Fibroblast of skin of right quadriceps (primary cell): ENCODE measurements at places on chromosomes 7 and 10.
A peak's percentile ranks its signal among the peaks of the same experiment; 100 is the strongest.

DNA sequence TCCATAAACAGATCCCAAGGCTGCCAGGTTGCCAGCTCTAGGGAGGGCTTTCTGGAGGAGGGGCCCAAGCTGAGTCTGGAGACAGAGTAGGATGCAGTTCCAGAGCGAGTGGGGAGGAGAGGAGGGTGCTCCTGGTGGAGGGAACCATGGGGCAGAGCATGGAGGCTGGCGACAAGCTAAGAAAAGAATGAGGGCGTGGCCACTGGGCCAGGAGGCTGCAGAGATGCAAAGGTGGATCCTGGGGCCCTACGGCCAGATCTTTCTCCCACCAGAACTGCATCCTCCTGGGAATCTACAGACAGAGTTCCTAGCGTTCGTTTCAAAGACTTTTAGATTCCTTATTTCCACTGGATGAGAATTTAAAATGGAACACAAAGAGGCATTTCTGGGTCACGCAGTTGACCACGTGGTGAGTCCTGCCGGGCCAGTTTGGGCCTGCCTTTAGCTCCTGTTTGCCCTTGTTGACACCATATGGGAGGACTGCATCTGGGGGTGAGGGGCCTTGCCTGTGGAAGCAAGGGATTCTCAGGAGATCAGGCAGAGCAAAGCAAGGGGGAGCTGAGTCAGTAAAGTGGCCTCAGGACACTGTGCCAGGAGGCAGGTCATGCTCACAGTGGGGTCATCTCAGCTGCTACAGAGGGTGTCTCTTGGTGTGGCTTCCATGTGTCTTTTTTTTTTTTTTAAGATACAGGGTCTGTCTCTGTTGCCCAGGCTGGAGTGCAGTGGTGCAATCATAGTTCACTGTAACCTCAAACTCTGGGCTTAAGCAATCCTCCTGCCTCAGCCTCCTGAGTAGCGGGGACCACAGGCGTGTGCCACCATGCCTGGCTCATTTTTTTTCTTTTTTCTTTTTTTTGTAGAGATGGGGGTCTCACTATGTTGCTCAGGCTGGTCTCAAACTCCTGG lies 137.8 kb downstream of the SH3PXD2A start:
- no peak for DNase-seq

- peak; percentile 37 for DNase-seq
These were observed 91.2 kb downstream of the GTF2IRD1 start for GRCh38 chr7:74544706-74545469.

- peak; percentile 97 for DNase-seq
These were observed 44.1 kb downstream of the HGF start for GRCh38 chr7:81725812-81726127.

- DNase-seq: no peak
These were observed 10.5 kb upstream of the TRIM24 start for GRCh38 chr7:138449580-138449979.

DNA sequence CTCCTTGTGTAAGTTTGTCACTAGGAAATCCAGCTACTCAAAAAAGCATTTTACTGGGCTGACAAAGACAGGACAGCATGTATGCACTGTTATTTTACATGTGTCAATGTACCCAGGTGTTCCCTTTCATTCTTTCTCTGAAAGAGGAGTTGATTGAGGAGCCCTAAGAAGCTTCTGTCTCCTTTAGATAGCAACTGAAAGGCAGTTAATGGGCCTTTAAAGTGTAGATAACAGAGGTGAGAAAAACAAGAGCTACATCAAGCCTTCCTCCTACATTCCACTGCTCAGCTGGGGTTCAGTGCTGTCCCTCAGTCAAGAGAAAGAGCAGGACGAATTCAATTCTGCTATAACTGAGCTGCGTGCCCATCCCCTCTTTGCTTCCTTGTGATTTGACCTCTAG lies 12.8 kb upstream of the WIPF3 start:
- DNase-seq: no peak

DNA sequence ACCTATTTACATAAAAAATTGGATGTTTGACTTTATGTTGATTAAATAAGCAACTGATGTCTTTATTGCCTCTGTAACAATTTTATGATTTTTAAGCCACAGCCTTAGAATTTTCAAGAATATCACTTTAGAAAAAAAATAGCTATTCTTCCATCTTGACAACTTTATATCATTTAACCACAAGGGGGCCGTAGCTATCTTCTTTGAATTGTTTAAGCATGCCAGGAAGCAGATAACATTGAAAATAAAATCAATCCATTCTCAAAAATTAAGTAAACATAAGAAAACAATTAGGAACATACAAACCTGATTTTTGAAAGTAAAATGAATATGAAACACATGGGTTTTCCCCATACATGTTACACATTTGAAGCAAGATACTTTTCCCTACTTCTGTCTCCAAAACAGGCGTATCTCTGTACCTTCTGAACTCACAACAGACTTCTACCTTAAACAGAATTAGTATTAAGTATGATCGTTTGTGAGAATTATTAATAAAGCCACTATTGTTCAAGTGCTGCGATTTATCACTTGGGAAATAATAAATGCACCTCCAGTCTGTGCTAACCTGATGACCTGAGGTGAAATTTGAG lies 209.0 kb downstream of the CACNA2D1 start:
- DNase-seq: peak; percentile 55

DNA sequence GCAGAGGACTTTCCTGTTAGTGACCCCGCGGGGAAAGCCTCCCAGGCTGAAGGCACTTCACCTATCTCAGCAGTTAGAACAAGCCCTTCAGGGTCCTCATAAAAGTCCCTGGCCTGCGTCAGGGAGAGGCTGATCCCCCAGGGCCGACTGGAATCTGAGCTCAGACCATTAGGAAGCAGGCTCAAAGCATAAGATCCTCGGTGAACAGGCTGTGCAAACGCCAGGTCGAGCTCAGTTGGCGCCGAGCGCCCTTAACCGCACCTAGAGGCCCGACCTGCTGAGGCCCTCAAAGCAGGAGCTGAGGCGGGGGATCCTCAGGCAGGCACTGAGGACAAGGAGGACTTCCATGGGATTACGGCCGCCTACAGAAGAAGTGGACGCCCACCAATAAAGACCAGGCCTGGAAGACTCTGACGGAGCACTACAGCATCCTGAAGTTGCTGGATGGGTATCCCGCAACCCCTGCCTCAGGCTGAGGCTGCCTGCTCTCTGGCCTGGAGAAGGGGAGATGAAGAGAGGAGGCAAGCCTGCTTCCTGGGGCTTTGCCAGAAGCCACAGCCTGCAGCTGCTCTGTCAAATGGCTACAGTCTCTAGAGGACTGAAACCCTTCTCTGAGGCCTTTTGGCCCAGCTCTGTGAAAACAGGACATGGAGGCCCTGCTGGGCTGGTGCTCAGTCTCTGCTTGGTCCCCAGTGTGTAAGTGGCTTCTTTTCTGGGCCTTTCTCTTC lies 29.9 kb downstream of the LIPJ start:
- no peak for DNase-seq

- no peak for DNase-seq
These were observed 24.8 kb upstream of the SFMBT2 start for GRCh38 chr10:7435674-7436073.

DNA sequence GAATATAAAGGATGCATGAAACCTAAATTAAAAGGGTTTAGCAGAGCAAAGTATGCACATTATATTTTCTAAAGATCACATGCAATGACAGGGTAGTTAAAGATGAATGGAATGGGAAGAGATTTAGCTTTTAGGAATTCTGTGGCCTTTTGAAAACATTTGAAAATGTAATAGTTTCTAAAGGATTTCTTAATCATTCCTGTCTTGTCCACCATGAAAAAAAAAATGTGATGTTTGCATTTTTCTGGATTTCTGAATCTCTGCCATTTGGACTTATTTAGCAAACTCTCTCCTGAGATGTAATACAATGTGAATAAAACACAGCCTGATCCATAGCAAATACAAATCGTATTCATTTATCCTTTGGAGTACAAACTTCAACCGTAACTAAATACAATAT lies 126.6 kb upstream of the RAB11FIP2 start:
- peak; percentile 71 for DNase-seq

DNA sequence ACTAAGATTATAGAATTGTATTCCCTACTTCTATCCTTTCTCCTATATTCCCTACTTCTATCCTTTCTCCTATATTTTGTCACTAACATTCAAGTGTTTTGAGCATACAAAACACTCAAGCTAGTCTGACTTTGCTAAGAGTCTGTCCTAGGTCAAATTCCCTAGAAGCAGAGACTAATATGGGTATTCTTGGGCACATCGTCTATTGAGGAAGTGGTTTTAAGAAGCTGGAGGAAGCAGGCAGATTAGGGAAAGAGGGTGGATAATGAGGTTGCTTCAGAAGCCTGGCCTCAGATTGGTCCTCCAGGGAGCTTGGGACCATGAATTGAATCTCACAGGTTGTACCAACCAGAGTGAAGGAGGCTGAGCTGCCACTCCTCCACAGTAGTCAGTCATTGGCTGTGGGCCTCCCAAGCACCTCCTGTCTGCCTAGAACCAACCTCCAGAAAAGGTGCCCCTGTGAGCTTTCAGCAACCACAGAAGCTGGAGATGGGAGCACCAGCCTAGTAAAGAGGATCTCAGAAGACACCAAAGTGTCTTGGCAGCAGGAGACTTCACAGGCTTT lies 295.9 kb upstream of the PHF14 start:
- no peak for DNase-seq

GRCh38 chr7:129271500-129272355 lies 46.9 kb downstream of the AHCYL2 start:
- peak; percentile 45 for DNase-seq

DNA sequence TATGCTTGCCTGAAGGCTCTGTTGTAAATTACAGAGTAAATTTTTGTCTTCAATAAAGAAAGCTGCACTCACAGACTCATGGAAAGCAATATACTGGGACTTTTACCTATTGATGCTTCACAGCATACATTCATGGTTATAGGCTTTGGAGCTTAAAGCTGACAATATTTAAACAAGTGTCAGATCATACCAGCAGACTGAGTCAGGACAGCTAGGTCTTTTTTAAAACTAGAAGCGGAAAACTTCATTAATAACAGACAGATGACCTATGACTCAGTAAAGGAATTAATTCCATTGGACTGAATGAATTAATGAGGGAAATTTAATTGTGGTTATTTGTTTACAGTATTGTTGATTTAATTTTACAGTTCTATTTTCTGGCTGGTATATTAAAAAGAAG lies 165.8 kb upstream of the DGKB start:
- DNase-seq: peak; percentile 7

GRCh38 chr7:116977172-116977571 lies 23.9 kb downstream of the ST7 start:
- DNase-seq: peak; percentile 54

- peak; percentile 81 for DNase-seq
These were observed 85.8 kb downstream of the CTNNA3 start for GRCh38 chr10:67609996-67610793.

DNA sequence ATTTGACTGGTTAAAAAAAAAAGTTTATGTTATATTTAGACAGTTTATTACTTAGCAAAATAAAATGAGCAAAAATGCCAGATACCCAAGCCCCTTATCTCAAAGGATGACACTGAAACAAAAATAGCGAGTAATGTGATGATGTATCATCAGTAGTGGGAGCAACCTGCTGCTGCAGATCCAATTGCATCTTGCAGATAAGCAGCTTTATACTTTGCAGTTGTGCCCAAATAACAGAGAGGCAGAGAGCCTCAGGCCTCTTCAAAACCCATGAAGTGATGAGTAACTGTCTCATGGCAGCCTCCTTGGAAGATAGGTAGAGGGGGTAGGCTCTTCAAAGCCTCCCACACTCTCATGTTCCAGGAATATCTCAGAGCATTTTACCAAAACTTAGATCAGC lies 468.2 kb upstream of the LRRTM3 start:
- no peak for DNase-seq

- DNase-seq: no peak
These were observed 316.1 kb downstream of the CCDC3 start for GRCh38 chr10:12685261-12686058.
